Stimulated activated CD4-positive, alpha-beta T cell treated with anti-CD3 and anti-CD28 coated beads, Interleukin-4, amount 100 ng/mL, for 24 hours (primary cell): ENCODE measurements at places on chromosomes 7 and 10.
A peak's percentile ranks its signal among the peaks of the same experiment; 100 is the strongest.

DNA sequence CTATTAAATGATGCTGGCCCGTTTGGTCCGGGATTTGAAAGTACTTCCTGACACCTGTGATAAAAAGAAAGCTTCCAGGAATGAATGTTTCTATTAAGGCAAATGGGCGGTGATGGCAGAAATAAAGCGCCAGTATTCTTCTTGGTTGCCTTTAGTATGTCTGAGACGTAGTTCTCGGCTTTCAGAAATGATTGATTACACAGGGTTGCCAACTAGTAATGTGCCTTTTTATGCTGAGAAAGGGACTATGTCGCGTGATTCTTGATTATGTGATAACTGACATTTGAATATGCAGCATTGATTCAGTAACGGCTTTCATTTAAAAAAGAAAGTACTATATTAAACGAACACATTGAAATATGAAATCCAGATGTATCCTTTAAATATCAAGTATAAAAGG, 13.9 kb downstream of the ZRANB1 start:
- no peak for DNase-seq

DNA sequence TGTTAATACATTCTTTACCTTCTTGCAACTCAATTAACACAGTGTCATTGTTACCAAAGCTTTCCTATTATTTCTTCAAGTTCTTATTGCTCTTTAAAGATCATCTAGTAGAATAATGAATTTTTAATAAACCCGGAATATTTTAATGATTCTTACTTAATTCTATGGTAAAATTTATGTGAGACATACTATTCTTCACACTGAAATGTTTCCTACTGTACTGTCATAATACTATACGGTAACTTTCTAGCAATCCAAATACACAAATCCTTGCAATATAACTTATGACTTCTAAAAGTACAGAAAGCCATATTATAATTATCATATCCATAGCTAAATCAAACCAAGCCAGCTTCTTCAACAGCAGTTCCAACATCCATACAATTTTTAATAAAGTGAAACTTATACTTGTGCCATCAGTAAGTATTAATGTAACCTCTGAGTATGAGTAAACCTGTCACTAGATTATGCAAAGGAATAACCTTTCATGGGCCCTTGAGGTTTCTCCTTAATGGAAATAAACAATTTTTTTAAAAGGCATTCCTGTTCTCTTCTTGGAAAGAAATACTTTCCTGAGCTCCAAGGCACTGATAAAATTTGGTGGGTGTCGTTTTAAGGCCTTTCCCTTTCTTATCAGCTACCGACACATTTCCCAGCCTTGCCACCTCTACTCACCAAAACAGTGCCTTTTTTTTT, 87.4 kb downstream of the IMMP2L start:
- no peak for DNase-seq

- no peak for DNase-seq
Measured at GRCh38 chr10:46998595-46998994, 87.4 kb downstream of the PTPN20 start.

GRCh38 chr10:1395481-1396296, 339.5 kb downstream of the WDR37 start:
- no peak for DNase-seq

DNA sequence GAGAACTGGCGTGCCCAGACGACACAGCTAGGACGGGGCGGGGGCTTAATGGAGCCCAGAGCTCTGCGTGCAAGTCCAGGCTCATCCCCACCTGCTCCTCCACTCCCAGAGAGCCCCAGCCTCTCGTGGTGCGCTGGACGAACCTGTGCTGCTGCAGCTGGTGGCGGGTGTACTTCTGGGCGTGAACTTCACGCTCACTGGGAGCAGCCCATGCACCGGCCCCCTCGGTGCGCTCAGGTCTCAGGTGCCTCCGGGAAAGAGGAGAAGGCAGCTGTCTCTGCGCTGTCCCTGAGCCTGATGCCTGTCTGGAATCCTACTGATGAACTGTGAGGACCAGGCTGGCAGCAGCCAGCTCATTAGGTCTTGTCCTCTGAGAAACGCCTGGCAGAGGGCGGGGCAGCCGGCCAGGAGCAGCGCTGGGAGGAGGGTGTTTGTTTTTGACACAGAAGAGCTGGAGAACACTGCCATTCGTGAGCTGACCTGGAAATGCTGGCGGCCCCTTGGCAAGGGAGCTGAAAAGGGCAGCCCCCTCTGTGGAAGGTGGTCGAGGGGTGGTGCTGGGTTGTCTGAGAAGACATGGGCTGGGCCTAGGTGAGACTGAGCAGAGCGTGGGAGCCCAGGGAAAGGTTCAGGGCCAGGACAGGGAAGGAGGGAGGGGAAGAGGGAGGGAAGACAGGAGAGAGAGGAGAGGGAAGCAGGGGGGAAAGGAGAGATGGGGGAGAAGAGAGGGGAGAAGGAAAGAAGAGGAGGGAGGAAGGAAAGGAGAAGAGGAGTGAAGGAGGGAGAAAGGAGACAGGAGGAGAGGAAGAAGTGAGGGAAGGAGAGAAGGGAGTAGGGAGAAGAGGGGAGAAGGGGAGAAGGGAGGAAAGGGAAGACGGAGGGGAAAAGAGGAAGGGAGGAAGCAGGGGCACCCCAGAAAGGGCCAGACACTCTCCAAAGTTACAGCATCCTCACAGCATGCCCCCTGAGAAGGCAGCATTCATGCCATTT, 53.5 kb upstream of the TNS3 start:
- no peak for DNase-seq

DNA sequence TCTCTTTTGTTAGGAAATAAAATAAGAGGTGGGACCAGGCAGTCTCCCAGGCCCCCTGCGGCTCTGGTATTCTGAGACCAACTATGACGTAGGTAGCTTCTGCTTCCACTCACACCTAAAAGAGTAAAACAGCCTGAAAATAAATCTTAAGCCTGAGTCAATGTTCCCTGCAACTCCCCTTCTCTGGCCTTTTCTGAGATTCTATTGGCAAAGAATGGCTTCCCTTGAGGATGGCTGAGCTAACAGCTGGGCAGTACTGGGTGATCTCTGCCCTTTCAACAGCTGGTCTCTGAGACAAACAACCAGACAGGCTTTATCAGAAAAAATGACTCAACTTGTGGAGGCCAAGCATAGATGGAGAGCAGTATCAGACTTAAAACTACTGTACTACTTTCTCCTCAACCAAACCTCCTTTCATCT, 58.7 kb downstream of the CREB3L2 start:
- DNase-seq: no peak

DNA sequence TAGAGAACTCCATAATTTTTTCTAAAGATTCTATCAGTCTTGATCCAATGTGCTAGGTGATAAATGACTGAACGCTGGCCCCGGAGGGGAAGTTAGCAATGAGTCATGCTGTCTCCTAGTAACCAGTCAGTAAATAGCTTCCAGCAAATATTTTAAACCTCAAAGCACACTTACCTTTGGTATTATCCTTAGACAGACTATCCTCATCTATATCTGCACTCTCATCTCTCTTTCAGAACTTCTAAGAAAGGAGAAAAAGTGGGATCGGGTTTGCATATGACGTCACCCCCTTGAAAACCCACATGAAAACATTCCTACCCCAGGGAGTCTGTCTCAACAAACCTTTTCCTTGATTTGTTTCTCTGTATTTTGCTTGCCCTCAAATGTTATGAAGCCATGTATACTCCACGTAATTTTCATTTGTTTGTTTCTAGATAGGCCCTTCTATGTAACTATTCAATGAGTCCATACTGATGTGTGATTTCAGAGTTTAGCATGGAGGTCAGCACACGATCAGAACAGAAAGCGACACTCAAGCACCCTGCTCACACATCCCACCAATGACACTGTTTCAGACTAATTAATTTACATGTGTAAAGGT, 174.9 kb upstream of the NRP1 start:
- DNase-seq: peak; percentile 27

- peak; percentile 24 for DNase-seq
Measured at GRCh38 chr7:152145853-152146466, 120.5 kb downstream of the GALNT11 start.

GRCh38 chr7:155758348-155758747, 53.9 kb downstream of the SHH start:
- DNase-seq: no peak

GRCh38 chr10:129678186-129678585, 211.1 kb downstream of the MGMT start:
- DNase-seq: no peak

GRCh38 chr7:46715579-46715978, 794.5 kb upstream of the IGFBP3 start:
- no peak for DNase-seq

DNA sequence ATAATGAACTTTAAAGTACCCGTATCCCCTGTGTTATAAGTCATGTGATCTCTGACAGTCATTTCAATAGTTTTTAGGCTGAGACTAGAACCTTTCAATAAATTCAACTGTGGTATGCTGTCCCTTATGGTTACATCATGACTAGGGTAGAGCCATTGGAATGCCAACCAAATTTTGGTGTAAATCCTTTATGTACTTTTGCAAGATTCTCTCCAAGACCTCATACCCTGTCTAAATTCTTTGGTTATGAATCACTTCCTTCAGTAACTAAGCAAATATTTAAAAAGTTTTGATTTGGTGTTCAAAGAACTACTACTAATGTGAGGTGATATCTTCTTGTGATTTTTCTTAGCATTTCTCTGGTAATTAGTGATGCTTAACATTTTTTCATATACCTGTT, 20.8 kb upstream of the OR6B1 start:
- no peak for DNase-seq
